ENCODE measurements at places on chromosomes 4 and X.

DNA sequence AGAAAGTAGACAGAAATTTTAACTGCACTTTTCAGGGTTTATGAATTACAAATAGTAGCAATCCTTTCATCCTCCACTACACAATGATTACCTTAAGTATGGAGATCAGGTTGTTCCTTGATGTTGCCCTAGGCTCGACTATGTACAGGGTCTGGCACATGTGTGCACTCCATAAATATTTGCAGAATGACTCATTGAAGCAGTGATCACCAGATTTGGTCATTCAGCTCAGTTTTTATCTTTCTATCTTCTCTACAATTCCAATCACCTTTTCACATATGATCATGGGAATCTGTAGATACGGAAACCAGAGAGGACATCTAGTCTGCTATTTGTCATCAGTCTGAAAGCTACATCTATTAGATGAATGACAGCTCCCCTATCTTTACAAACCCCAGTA, 171.7 kb upstream of the HCCS start:
- H3K4me1 ChIP-seq: no peaks in the 10 kb centered on the region
- H3K27ac ChIP-seq: no peak overlapping the region
- no peaks in the 10 kb centered on the region for H3K27me3 ChIP-seq
- no peak for DNase-seq

DNA sequence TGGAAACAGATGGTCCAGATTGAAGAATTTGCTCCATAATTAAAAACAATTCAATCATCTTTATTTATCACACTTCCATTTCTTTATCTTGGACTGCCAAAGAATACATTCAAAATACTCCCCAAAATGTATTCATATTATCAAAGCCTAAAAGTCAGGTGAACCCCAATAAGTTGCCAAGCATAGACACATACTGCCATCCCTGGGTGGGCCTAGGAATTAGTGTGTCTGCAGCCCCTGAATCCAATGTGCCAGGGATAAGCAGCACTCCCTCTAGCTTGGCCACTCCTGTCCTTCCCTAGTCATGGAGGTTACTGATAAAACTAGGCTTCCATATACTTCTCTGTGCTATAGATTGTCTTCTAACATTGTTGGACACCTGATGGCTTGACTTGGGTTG, 199.9 kb downstream of the TENM3 start:
- no peaks in the 10 kb centered on the region for H3K27me3 ChIP-seq
- H3K36me3 ChIP-seq: no peaks in the 10 kb centered on the region
- H3K27ac ChIP-seq: no peak overlapping the region
- no peaks in the 10 kb centered on the region for H3K4me1 ChIP-seq

DNA sequence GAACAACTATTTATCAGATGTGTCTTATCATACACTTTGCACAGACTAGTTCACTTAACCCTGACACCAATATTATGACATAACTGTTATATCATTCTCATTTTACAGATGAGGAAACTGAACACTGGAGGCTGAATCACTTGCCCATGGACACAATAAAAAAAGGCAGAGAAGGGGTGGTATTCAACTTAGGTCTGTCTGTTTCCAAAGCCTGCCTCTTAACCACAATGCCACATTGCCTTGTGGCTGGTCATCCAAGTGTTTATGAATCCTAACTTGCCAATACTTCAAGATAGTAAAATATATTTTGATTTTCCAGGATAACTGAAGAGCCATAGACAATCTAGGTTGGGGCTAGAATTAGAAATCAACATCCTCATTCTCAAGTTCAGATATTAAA, 327.8 kb downstream of the NR3C2 start:
- peaks cover 3% of the 10 kb centered on the region for H3K4me1 ChIP-seq
- H3K36me3 ChIP-seq: no peaks in the 10 kb centered on the region
- no peak for DNase-seq
- no peaks in the 10 kb centered on the region for H3K27me3 ChIP-seq
- H3K27ac ChIP-seq: no peak overlapping the region

GRCh38 chr4:11081006-11081405, 347.7 kb downstream of the HS3ST1 start:
- no peak overlapping the region for H3K27ac ChIP-seq
- no peak overlapping the region for H3K4me3 ChIP-seq
- H3K36me3 ChIP-seq: no peaks in the 10 kb centered on the region
- no peaks in the 10 kb centered on the region for H3K4me1 ChIP-seq
- no peaks in the 10 kb centered on the region for H3K27me3 ChIP-seq
- DNase-seq: no peak

DNA sequence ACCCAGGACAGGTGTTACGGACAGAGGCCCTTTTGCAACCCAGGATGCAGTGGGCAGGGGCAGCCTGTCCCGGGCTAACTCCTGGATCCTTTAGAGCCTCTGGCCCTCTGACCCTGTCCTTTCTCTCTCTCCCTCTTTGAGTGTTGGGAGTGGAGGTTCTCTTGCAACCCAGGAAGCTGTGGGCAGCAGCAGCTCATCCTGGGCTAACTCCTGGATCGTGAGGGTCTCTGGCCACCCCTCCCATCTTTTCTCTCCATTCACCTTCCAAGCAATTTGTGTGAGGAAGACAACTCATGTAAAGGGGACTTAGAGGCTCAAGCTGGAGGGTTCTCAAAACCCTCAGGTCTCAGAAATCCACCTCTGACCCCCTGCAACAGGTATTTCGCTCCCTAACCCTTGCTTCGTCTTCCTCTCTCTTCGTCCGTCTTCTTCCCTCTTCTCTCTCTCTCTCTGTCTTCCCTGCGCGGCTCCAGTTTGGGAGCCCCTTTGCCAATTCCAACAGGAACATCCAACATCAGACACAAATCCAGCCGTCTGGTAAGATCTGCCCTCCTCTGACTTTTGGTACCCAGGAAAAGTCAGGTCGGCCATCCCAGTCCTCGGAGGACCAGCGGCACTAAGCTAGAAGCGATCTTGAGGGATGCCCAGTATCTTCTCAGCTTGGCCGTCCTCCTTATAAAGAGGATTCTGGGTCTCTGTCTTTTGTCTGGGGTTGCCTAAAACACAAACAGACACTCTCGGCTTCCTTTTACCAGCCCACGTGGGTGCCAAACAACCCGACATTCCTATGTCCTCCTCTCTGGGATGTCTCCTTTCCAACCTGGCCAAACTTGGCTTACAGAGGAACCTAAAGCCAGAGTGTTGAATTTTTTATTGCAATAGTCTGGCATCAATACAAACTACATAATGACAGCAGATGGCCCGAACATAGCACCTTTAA, 7.9 kb downstream of the ASMTL start:
- peaks cover 45% of the 10 kb centered on the region for H3K36me3 ChIP-seq
- DNase-seq: no peak
- no peaks in the 10 kb centered on the region for H3K27me3 ChIP-seq

DNA sequence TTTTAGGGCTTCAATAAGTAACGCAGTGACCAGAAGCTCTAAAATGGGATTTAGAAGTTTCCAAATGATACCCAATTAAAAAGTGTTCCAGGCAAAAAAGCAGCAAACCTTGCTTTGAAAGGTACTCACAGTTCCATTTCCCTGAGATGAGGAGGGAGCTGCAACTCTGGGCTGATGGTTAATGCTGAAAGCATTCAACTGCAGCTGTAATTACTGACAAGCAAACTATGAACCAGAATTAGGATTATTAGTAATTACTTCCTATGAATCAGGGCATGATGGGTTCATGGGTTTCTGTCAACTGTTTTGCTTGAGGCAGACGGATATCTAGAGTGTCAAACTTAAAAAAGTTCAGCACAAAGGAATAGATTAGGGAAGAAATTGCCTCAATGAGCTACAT, 357.4 kb downstream of the STIM2 start:
- no peak overlapping the region for H3K27ac ChIP-seq
- no peaks in the 10 kb centered on the region for H3K36me3 ChIP-seq
- H3K4me3 ChIP-seq: no peak overlapping the region
- no peaks in the 10 kb centered on the region for H3K4me1 ChIP-seq
- no peak for DNase-seq

DNA sequence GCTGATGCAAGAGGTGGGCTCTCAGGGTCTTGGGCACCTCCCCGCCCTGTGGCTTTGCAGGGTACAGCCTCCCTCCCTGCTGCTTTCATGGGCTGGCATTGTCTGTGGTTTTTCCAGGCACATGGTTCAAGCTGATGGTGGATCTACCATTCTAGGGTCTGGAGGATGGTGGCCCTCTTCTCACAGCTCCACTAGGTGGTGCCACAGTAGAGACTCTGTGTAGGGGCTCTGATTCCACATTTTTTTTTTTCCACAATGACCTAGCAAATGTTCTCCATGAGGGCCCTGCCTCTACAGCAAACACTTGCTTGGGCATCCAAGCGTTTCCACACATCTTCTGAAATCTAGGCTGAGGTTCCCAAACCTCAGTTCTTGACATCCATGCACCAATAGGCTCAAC, 657.9 kb upstream of the CT83 start:
- no peak overlapping the region for H3K4me3 ChIP-seq

- no peak for DNase-seq
- H3K4me1 ChIP-seq: no peaks in the 10 kb centered on the region
- no peak overlapping the region for H3K4me3 ChIP-seq
- H3K27ac ChIP-seq: no peak overlapping the region
- H3K27me3 ChIP-seq: no peaks in the 10 kb centered on the region
These were observed 70.8 kb upstream of the GALNTL6 start for GRCh38 chr4:171742436-171742835.

DNA sequence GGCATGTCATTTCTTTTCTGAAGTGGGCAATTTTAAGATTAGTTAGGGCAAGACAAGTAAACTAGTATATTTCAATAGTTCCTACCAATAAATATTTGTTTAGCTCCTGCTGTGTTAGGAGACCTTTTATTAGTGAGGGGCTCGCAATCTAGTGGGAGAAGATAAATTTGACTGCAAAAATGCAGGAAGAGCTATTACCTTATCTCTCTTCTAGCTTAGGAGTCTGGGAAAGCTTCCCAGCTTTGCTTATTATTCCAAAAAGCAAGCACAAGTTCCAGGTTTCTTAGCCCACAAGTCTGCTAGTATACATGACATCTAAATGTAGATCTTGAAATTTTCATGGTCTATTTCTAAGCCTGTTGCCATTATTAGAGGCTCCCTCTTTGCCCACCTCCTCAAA, 191.1 kb downstream of the GC start:
- H3K4me3 ChIP-seq: peak overlapping the region; percentile 31
- H3K36me3 ChIP-seq: no peaks in the 10 kb centered on the region
- no peak overlapping the region for H3K27ac ChIP-seq

DNA sequence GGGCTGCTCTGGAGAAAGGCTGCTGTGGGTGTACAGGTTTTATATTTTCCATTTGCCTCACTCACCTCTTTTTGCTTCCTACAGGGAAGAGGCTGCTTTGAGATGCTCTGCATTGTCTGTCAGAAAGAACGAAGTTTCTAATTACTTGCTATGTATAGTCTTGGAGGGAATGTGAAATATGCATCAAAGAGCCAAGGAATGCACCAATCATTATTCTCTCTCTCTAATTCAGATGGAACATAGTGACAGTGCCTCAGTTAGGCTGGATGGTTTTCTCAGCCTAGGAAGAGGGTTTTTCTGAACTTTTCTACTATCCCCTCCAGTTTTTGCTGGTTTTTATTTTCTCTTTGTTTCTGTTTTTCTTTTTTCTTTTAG, 106.8 kb upstream of the SLC4A4 start:
- H3K27ac ChIP-seq: no peak overlapping the region
- no peaks in the 10 kb centered on the region for H3K36me3 ChIP-seq
- H3K4me3 ChIP-seq: no peak overlapping the region
- H3K27me3 ChIP-seq: no peaks in the 10 kb centered on the region
- H3K4me1 ChIP-seq: peaks cover 5% of the 10 kb centered on the region

DNA sequence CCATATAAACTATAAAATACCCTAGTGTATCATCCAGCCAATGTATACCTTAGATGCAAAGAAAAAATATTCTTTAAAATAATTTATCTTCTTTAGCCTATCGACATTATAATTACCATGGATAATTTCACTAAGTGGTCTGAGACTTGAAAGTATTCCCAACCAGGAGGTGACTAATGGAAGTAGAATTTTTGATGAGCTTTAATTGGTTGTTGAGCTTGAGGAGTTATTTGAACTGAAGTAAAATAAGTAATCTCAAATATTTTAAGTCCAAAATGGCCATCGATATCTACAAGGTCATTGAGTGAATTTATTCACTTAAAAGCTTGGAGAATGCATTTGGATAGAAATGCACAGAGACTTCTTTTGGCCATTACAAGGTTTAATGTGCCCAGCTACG, 436.2 kb downstream of the TLL1 start:
- no peak overlapping the region for H3K4me3 ChIP-seq
- no peak for DNase-seq
- H3K4me1 ChIP-seq: no peaks in the 10 kb centered on the region
- H3K27me3 ChIP-seq: no peaks in the 10 kb centered on the region

DNA sequence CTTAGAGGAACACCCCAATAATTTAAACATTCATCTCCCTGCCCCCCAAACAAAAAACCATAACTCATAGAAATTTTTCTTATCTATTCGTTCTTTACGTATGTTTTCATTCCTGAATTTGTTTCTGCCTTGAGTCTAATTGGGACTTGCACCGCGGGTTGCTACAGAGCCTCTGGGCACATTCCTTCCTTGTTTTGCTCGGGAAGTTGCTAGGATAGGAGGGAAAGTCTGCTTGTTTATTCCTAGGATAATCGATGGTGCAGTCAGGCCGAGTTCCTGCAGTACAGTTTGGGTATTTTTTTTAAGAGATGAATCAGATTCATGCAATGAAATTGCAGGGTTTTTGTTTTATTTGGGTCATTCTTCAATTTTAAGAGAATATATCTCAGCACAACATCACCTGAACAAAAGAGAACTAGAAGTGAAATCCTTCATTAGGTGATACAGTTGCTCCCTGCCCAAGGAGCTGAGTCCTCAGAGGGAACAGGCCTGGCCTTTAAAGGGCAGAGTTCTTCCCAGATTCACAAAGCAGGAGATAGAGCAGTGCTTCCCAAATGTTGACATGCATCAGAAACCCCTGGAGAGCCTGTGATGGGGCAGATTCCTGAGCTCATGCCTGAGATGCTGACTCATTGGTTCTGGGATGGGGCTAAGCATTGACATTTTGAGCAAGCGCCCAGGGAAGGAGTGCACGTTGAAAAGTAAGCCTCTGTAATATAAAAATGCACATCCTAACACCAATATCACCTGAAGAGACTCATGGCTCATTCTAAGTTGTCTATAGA, 114.9 kb upstream of the FAM9B start:
- H3K4me3 ChIP-seq: peak overlapping the region; percentile 34
- peak overlapping the region; percentile 67 for H3K27ac ChIP-seq
- no peaks in the 10 kb centered on the region for H3K36me3 ChIP-seq
- H3K4me1 ChIP-seq: peaks cover 2% of the 10 kb centered on the region

- H3K4me3 ChIP-seq: no peak overlapping the region
- no peaks in the 10 kb centered on the region for H3K36me3 ChIP-seq
- H3K4me1 ChIP-seq: no peaks in the 10 kb centered on the region
- no peak for DNase-seq
- no peaks in the 10 kb centered on the region for H3K27me3 ChIP-seq
These were observed 50.7 kb downstream of the AMOT start for GRCh38 chrX:112789931-112790330.

GRCh38 chrX:38595801-38596200, 34.5 kb downstream of the TSPAN7 start:
- H3K36me3 ChIP-seq: no peaks in the 10 kb centered on the region
- no peak overlapping the region for H3K27ac ChIP-seq
- no peaks in the 10 kb centered on the region for H3K4me1 ChIP-seq
- H3K27me3 ChIP-seq: no peaks in the 10 kb centered on the region
- no peak for DNase-seq

DNA sequence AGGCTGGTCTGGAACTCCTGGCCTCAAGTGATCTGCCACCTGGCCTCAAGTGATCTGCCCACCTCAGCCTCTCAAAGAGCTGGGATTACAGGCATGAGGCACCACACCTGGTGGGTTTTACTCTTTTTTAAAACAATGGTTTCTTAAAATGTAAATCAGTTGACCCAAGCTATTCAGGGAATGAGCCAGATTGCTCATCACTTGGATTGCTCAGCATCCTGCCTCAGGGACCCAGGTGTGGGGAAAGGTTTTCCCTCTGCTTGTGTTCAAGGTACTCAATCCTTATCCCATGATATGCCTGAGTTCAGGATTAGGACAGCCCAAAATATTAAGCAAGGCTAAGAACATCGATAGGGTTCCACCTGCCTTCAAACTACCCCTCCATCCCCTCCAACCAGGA, 67.4 kb downstream of the CHRNA9 start:
- H3K27me3 ChIP-seq: no peaks in the 10 kb centered on the region
- no peak for DNase-seq
- peaks cover 3% of the 10 kb centered on the region for H3K4me1 ChIP-seq
